ENCODE measurements at places on chromosomes 6 and 20.

- DNase-seq = no peak
These were observed 10.2 kb downstream of the UNC5CL start for GRCh38 chr6:41028561-41029412.

GRCh38 chr6:111631903-111632460 lies 26.3 kb upstream of the TRAF3IP2 start:
- DNase-seq = no peak

DNA sequence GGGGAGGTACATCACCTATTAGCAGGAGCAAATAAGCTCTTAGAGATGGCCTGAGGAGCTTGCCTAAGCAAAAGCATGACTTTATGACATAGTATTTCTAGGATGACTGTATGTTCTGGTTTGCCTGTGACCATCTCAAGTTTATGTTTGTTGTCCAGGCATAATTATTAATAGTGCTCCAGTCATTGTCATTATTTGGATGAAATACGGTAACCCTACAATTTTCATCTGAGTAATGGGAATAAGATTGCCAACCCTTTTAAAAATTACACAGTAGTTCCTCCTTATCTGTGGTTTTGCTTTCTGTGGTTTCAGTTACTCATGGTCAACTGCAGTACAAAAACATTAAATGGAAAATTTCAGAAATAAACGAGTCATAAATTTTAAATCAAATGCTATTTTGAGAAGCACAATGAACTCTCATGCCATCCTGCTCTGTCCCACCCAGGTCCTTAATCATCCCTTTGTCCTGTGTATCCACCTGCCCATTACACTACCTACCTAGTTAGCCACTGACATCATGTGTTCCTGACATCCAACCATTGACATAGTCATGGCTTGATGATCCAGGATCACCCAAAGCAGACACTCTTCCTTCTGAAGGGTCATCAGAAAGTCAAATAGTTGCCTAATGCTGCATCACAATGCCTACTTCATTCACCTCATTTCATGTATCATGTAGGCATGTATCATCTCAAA lies 27.0 kb upstream of the TFB1M start:
- no peak for DNase-seq

- no peak for DNase-seq
These were observed 22.7 kb downstream of the DOK5 start for GRCh38 chr20:54497931-54498718.

DNA sequence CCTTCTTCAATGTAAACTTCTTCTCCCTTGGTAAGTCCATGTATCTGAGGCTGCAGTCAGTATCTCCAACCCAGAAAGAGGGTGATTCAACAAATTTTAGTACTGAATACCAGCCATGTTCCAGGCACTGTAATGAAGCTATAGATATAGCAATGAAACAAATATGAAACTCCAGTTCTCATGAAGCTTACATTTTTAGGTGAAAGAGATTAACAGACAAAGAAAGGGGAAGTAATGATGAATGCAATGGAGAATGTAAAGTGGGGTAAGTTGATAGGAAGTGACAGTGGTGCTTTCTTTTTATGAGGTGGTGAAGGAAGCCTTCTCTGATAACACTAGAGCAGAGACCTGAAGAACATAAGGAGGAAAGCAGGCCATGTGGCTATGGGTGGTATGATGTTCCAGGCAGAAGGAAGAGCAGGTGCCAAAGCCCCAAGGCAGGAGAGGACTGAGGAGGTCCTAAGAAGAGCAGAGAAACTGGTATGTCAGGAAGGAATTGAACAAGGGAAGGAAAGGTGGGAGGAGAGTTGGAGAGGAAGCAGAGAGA lies 143.6 kb downstream of the TFAP2B start:
- DNase-seq = no peak

GRCh38 chr6:35360349-35361138 lies 18.2 kb downstream of the PPARD start:
- DNase-seq = no peak

- DNase-seq = no peak
These were observed 93.4 kb downstream of the ANKS1A start for GRCh38 chr6:34982424-34982852.

DNA sequence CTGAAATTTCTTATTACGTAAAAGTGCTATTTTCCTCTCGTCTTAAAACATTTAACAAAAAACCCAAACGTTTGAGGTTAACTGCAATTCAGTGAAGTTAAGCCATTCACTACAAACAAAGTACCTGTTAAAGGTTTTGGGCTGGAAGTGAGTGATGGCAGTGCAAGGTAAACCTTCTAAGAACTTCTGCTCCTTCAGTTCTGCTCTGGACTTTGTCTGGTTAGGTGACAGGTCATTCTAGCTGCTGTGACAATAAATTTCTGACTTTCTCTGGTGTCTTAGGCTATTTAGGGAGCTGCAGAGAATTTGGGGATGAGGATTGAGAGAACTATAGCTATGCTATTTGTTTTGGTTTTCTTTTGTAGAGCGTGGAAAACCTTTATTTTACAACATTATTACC lies 36.5 kb upstream of the NEDD9 start:
- DNase-seq = no peak

DNA sequence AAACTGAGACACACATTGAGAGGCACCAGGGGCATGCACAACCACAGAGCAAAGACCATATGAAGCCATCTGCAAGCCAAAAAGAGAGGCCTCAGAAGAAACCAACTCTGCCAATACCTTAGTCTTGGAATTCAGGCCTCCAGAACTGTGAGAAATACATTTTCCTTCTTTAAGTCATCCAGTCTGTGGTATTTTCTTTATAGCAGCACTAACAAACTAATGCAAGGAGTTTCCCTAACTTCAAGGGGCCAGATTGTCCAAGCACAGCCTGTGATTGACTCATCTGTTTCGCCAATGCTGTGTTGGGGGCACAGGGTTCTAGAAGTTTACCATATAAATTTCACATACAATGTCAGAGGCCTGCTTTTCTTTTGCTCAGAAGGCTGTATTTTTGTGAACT lies 364.6 kb downstream of the GJA1 start:
- DNase-seq = no peak

GRCh38 chr6:127762284-127762683 lies 138.6 kb downstream of the THEMIS start:
- DNase-seq = no peak

- DNase-seq = no peak
These were observed 53.7 kb downstream of the NUDT3 start for GRCh38 chr6:34338811-34339210.

DNA sequence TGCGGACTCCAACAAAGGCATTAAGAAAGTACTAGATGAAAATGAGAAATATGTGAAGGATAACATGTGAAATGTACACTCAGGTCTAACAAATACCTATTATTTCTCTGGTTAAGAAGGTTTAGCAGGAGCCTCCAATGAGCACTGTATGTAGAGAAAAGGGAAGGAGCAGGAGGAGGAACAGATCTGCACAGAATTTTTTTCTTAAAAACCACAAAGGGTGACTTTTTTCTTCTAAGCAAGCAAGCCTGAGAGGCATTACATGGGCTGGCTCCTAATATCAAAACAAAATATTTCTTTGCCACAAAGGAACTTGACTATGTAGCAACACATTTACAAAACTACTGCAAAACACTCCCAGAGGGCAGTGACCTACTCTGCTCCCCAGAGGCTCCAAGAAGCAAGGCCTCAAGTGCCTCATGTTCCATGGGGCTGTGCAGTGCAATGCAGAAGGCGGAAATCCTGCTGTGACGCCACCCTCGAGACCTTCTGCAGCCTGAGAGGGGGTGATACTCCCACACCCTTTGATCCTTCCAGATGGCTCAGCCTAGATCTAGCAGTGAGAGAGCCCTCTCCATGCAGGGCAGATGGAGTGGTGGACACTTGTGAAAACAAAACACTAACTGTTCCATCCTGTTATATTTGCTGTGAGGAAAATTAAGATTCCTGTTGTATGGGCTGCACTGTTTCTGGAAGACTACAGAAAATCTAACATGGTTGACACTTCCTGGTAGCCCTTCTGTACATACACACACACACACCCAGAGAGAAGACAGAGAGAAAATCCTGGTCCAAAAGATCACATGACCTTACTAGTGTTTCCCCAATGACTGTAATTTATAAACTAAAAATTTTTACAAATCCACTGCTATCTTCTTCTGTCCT lies 36.0 kb upstream of the SMIM29 start:
- DNase-seq = peak; percentile 99

- no peak for DNase-seq
These were observed 37.6 kb downstream of the SULF2 start for GRCh38 chr20:47747669-47748031.

- DNase-seq = no peak
These were observed 14.1 kb upstream of the SIRPB2 start for GRCh38 chr20:1505361-1505760.

DNA sequence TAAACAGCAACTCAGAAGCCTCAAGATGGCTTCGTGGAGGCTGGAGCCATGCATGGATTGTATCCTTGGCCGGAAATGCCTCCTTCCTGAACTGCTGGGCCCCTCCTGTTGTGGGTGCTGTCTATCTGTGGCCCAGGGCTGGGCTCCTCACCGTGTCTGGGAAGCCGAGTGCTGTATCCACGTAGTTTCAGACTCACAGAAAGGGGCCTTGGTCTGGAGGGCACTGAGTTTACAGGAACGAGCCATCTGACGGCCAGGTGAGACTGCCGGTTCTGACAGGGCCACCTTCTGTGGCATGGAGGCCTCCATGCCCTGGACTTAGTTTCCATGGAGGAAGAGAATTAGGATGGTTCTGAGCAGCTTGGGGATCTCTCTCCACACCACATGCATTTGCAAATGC lies 142.2 kb downstream of the ERMARD start:
- no peak for DNase-seq

GRCh38 chr6:36955136-36955535 lies 598 bp downstream of the PI16 start:
- no peak for DNase-seq

- no peak for DNase-seq
These were observed 119.6 kb downstream of the PXDC1 start for GRCh38 chr6:3631877-3632276.

GRCh38 chr6:83637953-83638352 lies 70.9 kb downstream of the SNAP91 start:
- no peak for DNase-seq

GRCh38 chr6:109841869-109842268 lies 136.2 kb upstream of the GPR6 start:
- no peak for DNase-seq

DNA sequence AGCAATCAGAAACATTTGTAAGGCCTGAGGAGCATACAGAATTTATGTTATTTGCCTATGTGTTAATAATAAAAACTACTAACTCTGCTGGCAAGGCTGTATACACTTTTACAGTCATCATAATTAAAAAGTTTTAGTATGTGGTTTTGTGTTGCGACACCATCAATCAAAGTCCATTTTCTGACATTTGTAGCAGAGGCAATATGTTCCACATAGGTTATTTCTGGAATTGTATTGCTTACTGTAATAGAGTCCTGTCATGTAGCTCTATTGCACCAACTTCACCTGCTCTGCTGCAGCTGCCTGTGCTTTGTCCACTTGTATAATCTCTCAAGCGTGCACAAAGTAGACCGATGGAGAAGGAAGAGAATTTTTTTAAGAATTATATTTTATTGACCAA lies 501.8 kb downstream of the HACE1 start:
- DNase-seq = no peak

DNA sequence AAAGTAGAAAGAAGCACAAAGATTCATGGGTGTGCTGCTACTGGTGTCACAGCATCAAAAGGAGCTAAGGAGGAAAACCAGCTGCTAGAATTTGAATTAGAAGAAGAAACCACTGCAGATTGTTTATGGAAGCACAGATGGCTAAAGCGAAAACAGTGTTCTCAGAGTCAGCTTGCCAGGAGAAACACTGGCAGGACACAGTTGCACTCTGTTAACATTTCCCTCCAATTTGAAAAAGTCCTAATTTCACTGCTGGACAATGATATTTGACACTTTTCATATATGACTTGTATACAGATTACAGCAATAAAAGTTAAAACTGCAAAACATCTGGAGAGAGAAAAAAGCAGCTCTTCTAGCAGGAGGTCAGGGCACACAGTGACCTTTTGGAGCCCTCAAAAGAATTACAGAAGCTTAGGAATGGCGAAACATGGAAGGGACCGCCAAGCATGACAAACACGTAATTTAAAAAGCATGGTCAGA lies 314.5 kb downstream of the COL12A1 start:
- DNase-seq = peak; percentile 39

- no peak for DNase-seq
These were observed 58.6 kb downstream of the RPS12 start for GRCh38 chr6:132872923-132873322.

- DNase-seq = no peak
These were observed 246.2 kb downstream of the HIVEP2 start for GRCh38 chr6:142698751-142699150.

DNA sequence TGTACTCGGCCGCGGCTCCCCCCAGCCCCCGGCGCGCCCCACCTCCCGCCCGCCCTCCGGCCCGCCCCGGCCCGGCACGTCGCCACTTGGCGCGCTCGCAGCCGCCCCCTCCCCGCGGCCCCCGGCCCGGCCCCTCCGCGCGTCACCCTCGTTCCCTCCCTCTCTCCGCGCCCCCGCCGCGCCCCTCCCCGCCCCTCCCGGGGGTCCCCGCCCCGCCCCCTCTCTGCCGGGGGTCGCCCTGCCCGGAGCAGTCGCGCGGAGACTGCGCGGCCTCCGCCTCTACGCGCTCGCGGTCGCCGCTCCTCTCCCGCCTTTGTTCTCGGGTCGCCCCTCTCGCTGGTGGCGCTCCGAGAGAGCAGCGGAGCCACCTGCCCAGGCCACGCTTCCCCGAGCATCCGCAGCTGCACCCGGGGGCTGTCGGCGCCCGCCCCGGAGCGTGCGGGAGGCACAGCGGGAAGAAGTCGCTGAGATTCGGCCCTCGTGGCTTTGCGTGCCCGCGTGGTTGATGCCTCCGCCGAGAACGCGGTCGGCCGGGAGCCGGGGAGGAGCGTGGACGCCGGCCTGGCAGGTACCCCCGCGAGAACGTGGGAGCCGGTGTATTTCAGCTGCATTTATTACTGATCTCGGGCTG lies at the start of gene PHF10:
PHF10 (minus strand) TSS at position 7 of the 631 bp plus-strand sequence. CDS start 569 bp downstream, outside the sequence.
- DNase-seq = peak; percentile 12

DNA sequence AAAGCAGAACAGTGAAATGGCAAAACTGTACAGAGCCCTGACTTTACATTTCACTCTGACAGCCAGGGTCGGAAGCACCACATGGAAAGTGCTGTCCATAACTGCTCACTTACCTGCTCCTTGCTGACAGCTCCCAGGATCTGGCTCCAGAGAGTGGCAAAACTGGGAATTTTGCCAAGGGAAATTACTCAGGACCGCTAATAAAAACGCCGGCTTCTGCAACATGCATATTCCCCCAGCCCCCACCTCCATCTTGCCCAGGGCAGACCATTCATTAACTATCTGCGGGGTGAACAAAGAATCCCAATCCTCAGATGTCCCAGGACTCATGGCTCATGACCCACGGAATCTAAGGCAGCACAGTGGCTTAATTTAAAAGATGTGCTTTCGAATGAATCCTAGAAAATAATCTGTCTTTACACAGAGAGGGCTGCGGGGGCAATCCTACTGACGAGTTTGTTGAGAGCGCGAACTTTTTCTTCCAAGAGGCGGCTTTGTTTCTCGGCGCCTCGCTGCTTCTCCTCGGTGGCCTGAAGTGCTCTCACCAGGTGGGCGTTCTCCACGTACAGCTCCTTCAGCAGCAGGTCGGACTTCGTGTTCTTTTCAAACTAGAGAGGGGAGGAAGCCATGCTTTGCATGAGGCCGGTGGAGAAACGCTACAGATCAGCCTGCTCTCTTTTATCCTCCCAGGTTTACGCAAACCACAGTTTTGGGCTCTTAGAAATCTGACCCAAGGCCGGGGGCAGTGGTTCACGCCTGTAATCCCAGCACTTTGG lies 45.8 kb downstream of the GINS1 start:
- no peak for DNase-seq
